Inflammatory macrophage (primary cell): ENCODE measurements at places on chromosomes 6 and 20.

DNA sequence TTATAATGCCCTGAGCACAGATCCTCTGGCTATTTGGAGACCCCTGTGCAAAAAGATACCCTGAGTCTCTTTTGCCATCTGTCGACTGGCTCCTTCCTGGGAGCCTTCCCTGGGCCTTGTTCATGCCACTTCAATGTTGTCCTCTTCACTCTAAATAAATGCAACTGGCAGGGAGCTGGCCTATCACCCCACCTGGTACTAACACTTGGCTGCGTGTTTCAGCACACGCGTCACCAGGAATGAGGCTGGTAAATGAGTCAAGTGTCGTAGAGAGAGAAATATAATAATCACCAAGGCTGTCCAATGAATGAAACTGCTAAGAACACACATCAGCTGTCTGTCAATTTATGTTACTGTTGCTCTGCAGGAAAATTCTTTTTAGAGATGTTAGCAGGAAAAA, 374.6 kb upstream of the JARID2 start:
- DNase-seq: no peak

- no peak for DNase-seq
These were observed 218.8 kb upstream of the FLRT3 start for GRCh38 chr20:14556206-14556605.

- no peak for DNase-seq
These were observed 417.3 kb upstream of the ARID1B start for GRCh38 chr6:156359912-156360311.

- no peak for DNase-seq
These were observed 27.8 kb downstream of the VAPB start for GRCh38 chr20:58416835-58417234.

DNA sequence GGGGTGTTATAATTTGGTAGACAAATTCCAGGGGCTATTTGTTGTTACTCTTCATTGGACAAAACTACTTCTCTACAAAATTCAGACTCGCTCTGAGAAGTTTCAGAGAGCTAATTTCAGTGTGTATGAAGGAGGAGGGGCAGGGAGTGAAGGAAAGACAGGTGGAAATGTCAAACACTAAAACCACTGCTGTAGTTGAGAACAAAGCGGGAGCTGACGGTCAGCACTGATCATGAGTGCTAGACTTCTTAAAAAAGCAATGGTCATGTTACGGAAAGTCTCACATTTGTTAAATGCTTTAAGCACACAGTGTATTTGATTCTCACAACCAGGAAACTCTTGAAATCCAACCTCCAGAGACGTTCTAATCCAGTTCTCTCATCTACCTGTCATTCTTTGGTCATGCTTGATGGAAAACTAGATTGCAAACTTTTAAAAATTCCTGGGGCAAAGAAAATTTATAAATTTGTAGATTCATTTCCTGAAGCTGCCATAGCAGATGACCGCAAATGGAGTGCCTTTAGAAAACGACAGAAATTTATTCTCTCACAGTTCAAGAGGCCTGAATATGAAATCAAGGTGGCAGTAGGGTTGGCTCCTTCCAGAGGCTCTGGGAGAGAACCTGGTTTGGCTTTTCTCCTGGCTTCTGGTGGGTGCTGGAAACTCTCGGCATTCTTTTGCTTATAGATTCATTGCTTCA, 100.7 kb upstream of the CARMIL1 start:
- DNase-seq: no peak

DNA sequence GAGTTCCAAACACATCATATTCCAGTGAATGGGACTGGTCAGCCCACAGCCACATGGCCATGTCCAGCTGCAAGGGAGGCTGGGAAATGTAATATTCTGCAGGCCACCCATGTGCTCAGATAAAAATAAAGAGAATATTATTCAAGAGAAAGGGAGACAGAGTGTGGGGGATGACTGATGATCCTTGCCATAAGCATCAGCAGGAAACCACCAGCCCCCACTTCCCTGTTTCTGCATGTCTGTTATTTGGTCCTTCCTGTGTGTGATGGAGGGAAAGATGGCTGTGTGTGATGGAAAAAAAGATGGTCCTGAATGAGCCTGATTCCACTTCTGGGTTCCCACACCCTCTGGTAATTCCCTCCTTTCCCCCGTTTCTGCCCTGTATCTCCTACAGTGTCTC, 13.1 kb upstream of the RSPO4 start:
- peak; percentile 14 for DNase-seq

DNA sequence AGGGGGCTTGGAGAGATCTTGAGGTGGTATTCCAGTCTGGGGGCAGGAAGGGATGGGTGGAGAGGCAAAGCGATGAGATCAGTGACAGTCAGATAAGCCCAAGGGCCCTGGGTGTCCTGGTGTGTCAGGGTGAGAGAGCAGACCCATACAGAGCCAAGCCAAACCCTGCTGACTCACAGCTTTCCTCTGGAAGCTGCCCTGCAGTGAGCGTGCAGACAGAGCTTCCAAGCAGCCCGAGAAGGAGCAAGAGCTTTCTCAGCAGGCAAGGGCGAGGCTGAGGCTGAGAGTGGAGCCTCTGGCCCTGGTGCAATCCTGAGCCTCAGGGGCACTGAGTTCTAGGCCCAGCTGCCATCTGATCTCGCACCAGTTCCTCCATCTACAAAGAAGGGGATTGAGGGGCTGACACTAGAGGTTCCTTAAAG, 91.1 kb upstream of the HIVEP1 start:
- no peak for DNase-seq

- DNase-seq: no peak
These were observed 191.9 kb downstream of the ADGB start for GRCh38 chr6:146790561-146791091.

DNA sequence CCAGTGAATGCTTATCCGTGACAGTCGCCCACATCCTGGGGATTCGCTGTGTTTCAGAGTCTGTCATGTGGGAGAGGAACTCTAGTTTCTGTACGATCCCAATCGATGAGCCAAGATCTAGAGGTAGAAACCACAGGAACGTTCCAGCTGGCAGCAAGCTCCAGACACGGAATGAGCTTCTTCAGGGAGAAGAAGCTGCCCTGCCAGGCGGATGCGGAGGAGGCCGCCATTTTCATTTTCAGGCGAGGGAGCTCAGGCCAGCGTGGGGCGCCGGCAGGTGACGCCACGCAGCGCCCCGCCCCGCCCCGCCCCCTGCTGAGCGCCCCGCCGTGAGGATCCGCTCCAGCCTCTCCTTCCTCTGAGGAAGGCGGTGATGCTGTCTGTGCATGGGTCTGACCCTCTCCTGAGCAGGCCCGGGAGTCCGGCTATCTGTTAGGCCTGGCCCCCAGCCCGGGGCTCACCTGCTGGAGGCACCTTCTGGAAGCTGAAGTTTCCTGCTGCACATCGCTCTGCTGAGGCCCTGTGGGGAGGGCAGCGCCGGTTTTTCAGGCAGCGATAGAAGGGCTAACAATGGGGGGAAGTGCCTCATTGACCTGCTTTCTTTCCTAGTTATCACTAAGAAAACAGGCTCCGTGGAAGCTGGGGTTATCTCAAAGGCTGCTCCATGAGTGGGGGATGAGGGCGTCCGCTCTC, 147.5 kb downstream of the ERMARD start:
- DNase-seq: no peak

GRCh38 chr6:143432588-143432987, 17.9 kb downstream of the ADAT2 start:
- DNase-seq: no peak

GRCh38 chr20:34242879-34243278, 1.7 kb downstream of the ASIP start:
- DNase-seq: no peak

DNA sequence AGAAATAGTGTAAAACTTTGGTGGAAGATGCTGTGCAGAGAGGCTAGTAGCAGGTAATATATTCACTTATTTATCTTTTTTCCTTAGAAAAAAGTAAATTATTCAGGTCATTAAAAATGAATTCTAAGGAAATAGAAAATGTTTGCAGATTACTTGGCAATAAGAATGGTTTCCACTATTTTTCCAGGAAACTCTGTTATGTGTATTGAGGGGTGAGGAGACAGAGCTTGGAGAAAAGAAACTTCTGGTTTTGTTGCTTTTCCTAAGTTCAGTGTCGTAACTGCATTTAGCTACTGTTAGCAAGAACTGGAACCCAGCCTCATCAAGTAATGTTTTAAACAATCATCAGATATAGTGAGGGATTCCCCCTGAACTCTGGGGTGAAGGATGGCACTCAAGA, 79.2 kb upstream of the SMLR1 start:
- no peak for DNase-seq

DNA sequence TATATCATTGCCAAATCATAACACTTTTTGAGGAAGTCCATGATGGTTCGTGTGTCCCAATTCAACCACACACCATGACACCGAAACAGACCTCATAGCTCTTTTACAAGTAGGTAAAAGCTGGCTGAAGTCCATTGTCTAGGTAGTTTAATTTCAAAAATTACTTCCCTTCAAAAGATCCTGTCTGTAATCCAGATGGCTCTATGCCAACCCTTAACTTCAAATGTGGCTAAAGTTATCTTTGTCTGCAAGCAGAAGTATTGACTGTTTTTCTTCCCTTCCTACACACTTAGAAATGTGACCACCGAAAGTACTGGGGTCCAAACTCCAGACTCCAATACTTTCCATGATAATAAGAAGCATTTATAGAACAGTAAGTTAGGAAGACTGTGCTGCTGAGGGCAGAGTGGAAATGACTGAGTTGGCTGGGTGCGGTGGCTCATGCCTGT, 8.3 kb upstream of the TIAM2 start:
- DNase-seq: no peak

DNA sequence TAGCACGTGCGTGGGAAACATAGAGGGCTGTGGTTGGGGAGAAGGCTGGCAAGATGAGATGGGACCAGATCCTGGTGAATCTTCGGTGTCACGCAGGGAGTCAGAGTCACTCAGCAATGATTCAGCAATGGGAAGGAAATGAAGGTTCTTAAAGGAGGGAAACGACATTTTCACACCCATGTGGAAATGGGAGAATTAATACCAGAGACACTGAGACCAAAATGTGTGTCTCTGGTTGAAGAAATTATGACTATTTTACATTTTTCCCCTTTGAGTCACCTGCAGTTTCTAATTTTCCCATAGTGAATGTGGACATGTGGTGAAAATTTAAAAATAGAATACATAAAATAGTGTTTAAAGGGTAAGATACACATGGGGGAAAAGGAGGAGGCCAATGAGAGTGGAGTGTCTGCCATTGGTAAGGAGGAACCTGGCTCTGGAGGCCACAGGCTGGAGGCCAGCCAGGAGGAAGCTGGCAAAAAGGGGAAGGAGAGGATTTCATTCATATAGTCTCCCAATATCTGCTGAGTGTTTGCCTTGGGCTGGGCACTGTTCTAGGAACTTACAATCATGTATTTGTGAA, 17.5 kb downstream of the NRN1 start:
- peak; percentile 96 for DNase-seq

DNA sequence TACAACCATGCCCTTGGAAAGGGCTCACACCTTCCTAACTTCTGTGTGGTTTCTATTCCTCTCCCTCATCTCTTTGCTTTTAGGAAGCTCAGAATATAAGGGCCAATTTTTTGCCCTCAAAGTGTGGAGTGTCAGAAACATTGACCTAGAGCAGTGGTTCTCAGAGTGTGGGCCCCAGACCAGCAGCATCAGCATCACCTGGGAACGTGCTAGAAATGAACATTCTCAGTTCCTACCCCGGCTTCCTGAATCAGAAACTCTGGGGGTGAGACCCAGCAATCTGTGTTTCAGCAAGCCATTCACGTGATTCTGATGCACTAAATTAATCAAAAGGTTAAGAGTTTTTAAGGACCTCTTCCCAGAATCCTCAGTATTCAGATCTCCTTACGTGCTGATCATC, 47.9 kb upstream of the IL17A start:
- DNase-seq: no peak

GRCh38 chr20:58233393-58233792, 4.9 kb upstream of the ANKRD60 start:
- no peak for DNase-seq

DNA sequence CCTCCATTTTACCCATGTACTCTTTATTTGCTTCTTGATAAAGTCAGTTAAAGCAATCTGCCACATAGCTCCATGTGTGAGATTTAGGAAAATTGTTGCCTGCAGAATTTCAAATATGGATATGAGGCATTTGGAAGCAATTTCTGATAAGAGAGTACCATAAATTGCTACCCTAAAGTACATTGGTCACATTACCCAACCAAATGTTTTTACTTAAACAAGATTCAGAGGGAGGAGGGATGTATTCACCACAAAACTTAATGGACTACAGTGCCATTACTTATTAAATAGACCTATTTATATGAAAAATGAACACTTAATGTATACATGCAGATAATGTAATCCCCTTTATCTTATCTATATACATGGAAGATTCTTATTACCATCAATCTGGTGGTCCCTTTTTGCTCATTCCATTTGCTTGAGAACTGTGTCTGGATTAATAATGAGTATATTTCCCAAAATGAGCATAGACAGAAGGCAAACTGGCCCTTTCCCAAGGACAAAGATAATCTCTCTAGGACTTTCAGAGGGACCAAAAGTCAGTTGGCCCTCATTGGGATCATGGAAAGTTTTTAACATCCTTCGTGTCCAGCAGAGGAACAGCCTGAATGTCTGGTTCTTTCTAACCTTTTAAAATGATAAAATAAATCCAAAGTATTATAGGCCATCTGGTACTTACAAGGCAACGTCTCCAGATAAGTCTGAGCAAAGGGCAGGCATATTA, 526.4 kb downstream of the CBLN4 start:
- no peak for DNase-seq

- peak; percentile 66 for DNase-seq
These were observed 97.8 kb downstream of the ANKS1A start for GRCh38 chr6:34986845-34987246.

DNA sequence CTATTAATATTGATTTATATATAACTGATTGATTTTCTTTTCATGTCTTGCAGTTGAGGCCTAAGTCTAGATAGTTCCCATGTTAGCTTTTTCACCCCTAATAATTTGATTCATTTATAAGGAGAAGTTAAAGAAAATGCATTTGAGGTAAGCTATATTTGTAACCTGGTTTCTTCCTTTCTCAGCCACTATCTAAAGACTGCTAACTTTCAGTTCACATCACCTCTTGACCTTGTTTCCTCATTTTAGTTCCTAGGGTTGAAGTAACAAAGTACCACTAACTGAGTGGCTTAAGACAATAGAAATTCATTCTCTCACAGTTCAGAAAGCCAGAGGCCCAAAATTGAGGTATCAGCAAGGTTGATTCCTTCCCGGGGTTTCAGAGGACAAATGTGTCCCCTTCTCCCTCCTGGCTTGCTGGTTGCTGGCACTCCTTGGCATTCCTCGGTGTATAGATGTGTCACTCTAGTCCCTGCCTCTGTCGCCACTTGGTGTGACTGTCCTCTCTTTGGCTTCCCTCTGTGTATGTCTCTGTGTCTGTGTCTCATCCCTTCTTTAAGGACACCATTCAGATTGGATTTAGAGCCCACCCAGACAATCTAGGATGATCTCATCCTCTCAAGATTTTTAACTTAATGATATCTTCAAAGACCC, 55.9 kb upstream of the C20orf144 start:
- no peak for DNase-seq

DNA sequence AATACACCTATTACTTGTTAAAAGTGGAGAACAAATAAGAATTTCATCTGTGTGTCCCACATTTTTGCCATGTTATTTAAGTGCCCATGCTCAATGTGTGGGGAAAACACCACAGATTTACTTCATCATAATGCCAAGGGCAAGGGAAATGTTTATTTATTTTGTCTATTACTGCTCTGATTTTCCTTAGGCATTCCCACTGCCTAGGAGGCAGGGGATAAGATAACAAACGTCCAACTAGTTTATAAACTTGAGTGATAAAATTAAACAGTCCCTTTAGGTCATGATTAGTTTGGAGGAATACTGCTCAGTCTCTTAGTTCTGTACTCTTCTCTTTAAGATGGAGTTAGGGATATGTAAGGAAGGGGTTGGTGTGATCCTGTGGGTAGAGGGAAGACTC, 598.4 kb upstream of the MARCKS start:
- no peak for DNase-seq
